ENCODE measurements at places on chromosomes 1 and 21.

DNA sequence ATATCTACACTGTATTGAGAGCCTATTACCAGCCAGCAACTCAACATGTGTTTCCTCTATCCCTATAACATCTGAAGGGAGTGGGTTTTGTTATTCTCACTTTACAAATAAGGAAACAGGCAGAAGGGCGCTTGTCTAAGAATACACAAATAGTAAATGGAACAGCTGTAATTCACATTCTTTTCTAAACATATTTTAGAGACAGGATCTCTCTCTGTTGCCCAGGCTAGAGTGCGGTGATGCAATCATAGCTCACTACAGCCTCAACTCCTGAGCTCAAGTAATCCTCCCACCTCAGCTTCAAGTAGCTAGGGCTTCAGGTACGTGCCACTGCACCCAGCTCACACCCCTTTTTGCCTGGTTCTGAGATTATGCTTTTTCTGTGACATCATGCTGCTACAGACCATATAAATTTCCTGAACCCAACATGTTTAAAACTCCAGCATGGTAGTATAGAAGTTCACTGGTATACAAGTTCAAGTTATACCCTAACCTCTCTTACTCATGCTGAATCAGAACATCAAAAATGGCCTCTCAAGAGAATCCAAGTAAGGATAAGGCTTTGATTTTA, 8.6 kb upstream of the TACSTD2 start:
- no peak for DNase-seq

- DNase-seq, result no peak
Observed at GRCh38 chr1:216223486-216223885, 199.8 kb downstream of the USH2A start.

- DNase-seq, result no peak
Observed at GRCh38 chr1:85404408-85404807, 60.6 kb downstream of the DDAH1 start.

DNA sequence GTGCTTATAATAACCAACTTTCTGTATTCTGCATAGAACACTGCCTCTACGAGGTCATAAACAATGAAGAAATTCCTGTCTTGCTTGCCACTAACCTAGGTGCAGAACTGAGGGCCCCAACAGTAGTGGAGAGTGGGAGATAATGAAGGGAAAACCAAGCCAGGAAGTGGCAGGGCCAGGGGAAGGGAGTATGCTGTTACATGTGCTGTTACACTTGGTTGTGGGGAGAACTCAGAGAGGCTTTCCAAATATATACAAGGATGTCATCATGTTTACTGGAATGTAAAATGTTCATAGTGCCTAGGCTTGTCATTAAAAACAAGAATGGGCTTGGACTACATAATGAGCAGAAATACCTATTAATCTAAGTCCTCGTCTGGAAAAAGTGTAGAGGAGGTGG, 31.1 kb downstream of the NHLH2 start:
- no peak for DNase-seq

DNA sequence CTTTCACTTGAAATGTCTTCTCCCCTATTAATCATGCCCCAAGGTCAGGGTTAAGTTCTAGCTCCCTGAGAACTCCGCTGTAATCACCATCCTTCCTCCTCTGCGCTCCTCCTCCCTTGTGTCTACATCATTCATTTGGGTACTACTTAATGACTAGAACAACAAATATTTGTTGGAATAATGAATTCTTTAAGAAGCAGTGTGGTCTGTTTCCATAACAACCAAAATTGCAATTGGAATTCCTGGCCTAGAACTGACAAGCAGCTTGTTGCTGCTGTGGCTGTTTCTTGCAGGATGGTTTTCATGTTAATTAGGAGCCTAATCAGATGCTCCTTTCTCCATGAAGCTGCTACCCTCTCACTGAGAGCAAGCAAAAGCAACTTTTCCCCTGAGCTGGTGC, 192.5 kb downstream of the ZZZ3 start:
- no peak for DNase-seq

DNA sequence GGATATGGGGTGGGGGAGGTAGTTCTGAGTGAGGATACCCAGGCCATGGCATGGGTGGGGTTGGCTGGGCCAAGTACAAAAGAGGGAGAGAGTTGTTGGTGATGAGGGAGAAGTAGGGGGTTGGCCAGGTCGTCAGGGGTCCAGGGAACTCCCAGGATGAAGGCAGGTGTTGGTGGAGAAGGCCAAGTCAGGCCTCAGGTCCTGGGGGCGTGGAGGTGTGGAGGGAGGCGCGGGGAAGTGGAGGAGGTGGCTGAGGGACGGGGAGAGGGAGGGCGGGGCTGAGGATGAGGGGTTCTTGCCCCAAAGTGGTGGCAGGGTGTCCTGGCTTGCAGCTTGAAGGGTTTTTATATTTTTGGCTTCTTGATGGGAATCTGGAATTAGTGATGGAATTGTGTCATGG, 61.1 kb downstream of the FOXO6 start:
- no peak for DNase-seq

- DNase-seq, result no peak
Observed at GRCh38 chr1:201020721-201021629, 2.5 kb downstream of the KIF21B start.

- DNase-seq, result no peak
Observed at GRCh38 chr1:66013371-66013770, 220.7 kb downstream of the PDE4B start.

- no peak for DNase-seq
Observed at GRCh38 chr1:71494163-71494562, 413.3 kb upstream of the ZRANB2 start.

DNA sequence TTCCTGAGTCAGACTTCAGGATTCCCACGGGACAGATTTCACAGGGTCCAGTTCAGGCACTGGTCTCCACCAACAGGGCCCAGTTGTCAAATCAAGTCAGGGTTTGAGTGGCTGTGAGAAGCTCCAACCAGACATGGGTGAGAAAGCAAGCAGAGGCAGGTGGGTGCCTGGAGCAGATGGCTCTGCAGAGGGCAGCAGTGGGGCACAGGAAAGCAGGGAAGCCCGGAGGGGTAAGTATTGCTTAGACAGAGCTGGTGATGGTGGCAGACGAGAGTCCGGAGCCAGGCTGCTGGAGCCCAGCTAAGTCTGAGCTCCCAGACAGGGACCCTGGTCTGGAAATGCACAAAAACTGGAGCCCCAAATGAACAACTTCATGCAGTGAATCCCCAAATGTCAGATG, 40.4 kb downstream of the RIMS3 start:
- DNase-seq, result no peak

- DNase-seq, result no peak
Observed at GRCh38 chr1:56135069-56135863, 444.1 kb downstream of the PLPP3 start.

- DNase-seq, result no peak
Observed at GRCh38 chr1:211473823-211474222, 18.1 kb downstream of the RD3 start.

- no peak for DNase-seq
Observed at GRCh38 chr1:201002510-201002909, 21.0 kb downstream of the KIF21B start.

DNA sequence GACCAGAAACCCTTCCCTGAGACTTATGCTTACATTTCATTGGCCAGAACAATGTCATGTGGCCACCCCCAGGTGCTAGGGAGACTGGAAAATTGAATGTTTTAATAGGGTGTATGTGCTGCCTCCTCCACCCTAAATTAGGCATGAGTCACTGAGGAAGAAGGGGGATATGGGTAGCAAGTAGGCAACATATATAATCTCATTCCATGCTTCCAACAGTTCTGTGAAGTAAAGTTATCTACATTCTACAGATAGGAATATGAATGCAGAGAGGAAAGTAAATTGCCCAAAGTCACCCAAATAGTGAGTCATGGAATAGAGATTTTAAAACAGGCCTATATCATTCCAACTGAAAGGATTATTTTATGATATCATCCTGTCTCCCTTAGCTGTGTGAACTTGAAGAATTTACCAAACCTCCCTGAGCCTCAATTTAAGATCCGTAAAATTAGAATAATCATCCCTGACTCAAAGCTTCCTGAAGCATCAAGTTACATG, 168.6 kb upstream of the FGGY start:
- no peak for DNase-seq

DNA sequence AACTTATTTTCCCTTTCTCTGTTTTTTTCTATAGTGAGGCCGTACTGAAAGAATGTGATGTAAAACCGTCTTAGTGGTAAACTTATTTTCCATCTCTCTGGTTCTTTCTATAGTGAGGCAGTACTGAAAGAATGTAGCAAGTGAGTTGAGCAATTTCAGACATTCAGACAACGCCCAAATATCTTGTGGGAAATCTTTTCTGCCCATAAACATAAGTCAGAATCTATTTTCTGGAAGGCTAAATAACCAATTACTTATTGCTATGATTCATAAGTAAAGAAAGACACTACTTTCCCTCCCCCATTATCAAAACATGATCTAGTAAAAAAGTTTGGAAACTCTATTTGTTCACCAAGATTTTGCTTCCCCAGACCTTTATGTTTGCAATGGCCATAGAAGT, 18.8 kb upstream of the SCCPDH start:
- DNase-seq, result no peak

DNA sequence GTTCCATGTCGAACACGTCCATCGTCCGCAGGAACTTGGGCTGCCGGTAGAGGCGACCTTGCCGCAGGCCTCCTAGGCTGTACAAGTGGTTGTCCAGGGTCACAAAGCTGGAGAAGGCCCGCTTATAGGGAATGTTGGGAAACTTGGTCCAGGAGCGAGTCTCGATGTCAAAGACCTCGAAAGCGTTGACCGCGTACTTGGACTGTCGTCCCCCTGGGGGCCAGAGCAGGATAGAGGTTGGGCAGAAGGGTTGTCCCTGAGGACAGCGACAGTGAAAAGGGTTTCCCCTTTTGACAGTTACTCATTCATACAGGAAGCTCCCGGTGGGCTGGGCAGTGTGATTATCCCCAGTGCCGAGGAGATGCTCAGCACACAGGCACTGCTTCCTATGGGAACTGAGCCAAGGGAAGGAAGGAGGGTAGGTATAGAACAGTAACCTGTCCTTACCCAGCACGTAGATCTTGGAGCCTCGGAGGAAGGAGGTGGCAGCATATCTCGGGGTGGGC, 17.5 kb downstream of the KLHDC8A start:
- no peak for DNase-seq

DNA sequence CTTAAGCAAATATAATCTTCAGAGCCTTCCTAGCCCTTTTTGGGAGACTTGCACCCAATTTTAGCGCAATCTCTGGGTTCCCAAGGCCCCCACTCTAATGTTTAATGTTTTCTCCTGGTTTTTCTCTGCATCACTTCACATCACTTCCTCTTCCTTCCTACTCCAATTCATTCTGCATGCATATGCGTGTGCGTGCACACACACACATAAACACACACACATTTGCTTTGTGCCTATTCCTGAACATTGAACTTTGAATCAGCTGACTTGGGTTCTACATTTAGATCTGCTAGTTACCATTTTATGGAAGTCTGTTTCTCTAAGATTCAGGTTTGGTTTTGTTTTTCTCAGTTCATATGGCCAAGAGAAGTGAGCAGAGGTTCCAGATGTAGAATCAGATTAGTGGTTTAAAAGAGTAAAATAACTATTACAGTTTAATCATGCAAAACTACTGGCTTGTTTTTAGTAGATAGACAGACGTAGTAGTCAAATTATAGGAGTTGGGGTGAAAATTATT, 7.4 kb upstream of the EDEM3 start:
- no peak for DNase-seq

DNA sequence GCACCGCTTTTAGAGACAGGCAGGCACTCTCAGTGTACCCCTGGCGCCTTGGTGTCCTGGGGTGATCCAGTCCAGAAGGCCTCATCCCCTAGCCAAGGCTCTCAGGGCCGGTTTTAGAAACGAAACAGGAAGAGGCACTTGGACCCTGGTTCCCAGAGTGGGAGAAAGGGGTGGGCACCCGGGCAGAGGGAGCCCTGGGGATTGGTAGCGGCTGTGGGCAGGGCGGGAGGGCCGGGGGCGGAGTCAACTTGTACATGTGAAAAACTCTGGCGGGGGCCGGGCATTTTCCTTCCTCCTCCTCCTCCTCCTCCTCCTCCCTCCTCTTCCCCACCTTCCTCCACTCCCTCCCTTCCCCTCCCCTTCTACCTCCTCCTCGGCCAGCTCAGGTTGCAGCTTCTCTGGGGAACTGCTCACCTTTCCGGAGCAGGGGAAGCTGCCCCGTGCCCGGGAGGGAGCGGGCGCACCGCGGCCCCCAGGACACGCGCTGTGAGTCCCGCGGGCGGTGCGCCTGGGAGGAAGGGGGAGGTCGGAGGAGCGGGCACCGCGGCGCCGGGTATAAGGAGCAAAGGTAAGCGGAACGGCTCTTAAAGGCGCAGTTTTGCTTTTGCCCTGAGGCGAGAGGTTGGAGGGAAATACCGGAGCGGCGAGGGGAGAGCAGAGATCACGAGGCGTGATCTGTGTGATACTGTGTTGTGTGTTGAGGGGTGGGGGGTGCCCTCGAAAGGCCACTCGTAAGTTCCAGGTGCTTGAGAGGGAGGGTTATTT, at the start of gene CDK18:
TSS of gene CDK18 (plus strand) at position 359 of the 765 bp plus-strand sequence. CDS start 18,499 bp downstream, outside the sequence.
- peak; percentile 21 for DNase-seq

DNA sequence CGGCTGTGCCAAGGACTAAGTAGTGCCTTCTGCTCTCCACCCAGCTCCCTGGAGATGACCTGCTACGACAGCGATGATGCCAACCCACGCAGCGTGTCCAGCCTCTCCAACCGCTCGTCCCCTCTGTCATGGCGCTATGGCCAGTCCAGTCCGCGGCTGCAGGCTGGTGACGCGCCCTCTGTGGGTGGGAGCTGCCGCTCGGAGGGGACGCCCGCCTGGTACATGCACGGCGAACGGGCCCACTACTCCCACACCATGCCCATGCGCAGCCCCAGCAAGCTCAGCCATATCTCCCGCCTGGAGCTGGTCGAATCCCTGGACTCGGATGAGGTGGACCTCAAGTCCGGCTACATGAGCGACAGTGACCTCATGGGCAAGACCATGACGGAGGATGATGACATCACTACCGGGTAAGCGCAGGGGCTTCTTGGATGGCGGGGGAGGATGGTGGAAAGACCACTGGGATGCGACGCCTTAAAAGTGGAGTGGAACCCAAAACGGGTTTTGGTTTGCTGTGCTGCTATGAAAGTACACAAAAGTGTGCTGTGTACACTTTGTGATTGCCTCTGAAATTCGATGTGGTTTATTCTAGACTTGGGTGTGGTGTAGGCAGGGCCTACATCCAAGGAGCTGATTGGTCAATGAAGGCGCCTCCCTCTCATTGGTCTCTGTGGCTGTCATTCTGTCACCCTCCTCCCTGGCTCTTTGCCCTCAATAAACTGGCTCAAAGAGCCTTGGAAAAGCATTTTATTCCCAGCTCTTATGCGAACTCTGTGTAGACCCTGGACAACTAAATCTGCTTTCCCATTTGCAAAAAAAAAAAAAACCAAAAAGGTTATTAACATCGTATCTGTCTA, 110.4 kb upstream of the IPO9 start:
- no peak for DNase-seq
